Stimulated activated CD8-positive, alpha-beta memory T cell treated with anti-CD3 and anti-CD28 coated beads, Interleukin-2, amount 100 ng/mL, for 48 hours (primary cell): ENCODE measurements at places on chromosomes 2 and 18.
A peak's percentile ranks its signal among the peaks of the same experiment; 100 is the strongest.

- DNase-seq: no peak
Measured at GRCh38 chr2:30159766-30160165, 13.0 kb downstream of the YPEL5 start.

- DNase-seq: no peak
Measured at GRCh38 chr2:102788885-102789260, 27.0 kb downstream of the TMEM182 start.

GRCh38 chr18:54444319-54444914 lies 86.7 kb downstream of the C18orf54 start:
- peak; percentile 20 for DNase-seq

- no peak for DNase-seq
Measured at GRCh38 chr2:15939556-15939853, 845 bp upstream of the MYCN start.

GRCh38 chr18:45320724-45321123 lies 294.6 kb upstream of the SLC14A2 start:
- DNase-seq: no peak

GRCh38 chr2:3445891-3446290 lies 66.4 kb downstream of the TRAPPC12 start:
- DNase-seq: no peak

DNA sequence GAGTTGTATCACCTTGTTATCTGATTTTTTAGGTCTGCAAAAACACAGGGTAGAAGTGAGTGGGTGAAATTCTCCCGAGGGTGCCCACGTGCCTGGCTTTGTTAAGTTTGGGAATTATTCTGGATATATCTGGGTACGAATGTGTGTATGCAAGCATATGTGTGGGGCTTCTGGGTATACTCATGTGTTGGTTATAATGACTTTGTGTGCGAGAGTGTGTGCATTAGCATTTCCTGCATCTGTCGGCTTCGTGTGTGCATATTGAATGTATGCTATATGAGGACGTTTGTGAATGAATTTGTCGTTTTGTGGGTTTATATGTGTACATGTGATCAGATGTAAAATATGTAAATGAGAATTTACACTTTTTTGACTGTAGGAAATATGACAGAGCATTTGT lies 13.8 kb upstream of the DNAJC27 start:
- DNase-seq: no peak

DNA sequence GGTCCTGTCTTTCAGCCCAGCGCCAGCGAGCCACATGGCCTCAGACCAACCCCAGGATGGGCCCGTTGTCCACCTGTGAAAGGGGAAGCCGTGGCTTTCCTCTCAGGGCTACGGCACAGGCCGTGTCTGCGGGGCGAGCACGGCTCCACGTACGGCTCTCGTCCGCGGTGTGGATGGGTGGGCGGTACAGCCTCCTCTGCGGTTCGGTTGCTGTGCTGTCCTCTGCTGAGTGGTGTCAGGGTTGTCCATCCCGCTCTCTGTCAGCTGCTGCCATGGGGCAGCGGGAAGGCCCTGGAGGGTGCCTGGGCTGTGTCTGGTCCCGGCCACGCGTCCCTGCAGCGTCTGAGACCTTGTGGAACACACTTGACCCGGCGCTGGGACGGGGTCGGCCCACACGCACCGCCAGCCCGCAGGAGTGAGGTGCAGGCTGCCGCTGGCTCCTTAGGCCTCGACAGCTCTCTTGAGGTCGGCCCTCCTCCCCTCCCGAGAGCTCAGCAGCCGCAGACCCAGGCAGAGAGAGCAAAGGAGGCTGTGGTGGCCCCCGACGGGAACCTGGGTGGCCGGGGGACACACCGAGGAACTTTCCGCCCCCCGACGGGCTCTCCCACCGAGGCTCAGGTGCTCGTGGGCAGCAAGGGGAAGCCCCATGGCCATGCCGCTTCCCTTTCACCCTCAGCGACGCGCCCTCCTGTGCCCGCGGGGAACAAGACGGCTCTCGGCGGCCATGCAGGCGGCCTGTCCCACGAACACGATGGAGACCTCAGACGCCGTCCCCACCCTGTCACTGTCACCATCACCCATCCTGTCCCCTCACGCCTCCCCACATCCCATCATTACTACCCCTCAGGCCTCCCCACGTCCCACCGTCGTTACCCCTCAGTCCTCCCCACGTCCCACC lies 128.7 kb downstream of the NFATC1 start:
- DNase-seq: peak; percentile 65

DNA sequence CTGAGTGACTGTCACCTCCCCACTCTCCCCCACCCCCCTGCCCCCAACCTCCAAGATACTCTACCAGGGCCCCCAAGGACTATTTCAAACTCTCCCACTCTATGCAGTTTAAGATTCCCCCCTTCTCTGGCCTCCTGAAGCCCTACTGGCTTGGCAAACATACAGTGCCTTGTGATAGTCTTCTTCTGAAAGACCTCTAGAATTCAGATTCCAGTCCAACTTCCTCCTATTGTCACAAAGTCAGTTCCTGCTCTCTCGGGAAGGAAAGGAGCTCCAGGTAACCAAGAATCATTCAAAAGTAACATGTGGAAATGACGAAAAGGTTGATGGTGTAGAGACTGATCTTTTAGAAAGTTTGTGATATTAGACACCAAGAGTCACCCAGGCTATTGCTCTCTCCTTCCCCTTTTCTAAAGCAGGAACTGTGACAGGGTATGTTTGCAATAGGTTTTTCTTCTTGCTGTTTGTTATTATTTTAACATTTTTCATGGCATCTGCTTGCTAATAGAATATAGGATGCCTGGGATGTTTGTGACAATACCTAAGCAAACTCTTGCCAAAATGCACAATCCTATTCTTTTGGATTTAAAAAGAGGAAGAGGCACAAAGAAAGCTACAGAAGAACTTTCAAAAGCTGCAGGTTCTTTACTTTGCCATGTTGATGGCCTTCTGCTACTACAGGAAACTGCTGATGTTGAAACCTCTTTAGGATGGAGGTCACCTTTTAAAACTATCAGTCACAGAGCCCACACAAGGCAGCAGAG lies 93.5 kb upstream of the MGAT4A start:
- DNase-seq: no peak

- no peak for DNase-seq
Measured at GRCh38 chr2:224922142-224922727, 120.0 kb downstream of the DOCK10 start.

GRCh38 chr2:202099515-202099914 lies 26.5 kb downstream of the KIAA2012 start:
- no peak for DNase-seq

- DNase-seq: no peak
Measured at GRCh38 chr2:25219621-25220020, 51.2 kb upstream of the POMC start.

DNA sequence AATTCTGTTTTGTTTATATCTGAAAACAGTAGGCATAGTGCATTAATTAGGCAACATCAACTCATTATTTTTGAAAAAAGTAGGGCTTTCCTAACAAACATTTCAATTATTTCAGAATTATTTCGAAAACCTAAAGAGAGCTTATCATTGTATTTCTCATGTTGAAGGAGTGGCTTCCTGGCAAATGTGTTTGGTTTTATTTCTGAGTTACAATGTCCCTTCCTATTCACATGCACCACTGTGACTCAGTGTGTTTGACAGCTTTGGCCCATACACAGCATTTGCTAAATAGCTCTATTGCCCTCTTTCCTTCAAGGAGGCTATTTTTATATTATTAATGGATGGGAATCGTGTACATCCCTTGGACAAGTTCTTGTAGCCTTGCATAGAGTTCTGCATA lies 205.9 kb downstream of the PTGR3 start:
- DNase-seq: no peak

GRCh38 chr18:64115881-64116280 lies 33.0 kb downstream of the LINC00305 start:
- no peak for DNase-seq

DNA sequence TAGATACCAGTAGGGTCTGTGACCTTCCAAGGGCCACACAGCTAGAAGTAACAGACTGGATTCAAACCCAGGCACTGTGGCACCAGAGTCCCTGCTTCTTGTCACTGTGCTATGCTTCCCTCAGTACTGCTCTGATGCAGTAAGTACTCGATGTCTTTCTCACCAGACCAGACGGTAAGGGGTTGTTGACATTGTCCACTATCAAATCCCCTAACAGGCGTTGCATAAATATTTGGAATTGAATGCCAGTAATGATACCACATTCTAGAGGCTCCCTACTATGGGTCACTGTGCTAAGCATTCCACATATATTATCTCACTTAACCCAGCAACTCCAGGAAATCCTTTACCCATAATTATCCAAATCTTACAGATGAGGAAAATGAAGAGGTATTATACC lies 223.1 kb downstream of the C1D start:
- DNase-seq: no peak

DNA sequence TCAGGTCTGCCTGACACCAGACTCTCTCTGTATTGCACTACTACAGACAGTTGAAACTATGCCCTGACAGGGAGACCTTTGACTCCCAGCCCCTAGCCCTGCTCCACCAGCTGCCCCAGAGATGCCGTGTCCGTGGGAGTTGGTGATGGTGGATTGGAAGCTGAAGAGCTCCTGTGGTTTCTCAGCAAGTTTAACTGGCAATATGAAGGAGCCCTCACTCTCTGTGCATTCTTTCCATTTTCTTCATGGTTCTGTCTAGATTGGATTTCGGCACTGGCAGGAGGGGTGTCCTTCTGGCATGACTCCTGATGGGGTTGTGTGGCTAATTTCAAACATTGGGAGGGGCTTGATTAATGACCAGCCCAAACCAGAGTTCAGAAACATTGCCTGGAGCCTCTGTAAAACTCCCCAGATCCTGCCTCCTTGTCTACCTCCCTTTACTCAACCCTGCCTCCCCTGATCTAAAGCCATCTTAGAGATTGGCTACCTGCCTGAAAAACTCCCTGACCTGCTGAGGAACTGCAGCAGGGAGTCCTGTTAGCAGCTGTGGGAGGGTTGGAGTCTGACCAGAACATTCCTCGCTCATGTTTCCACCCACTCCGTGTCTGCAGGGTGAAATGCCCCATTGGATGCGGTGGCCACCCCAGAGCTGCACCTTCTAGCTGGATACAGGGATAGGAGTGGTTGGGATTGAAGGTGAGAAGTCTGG lies 206.9 kb upstream of the SPRED2 start:
- DNase-seq: no peak

GRCh38 chr2:208415255-208415654 lies 8.7 kb downstream of the PTH2R start:
- DNase-seq: no peak

- DNase-seq: no peak
Measured at GRCh38 chr2:225526760-225527390, 127.4 kb downstream of the NYAP2 start.

DNA sequence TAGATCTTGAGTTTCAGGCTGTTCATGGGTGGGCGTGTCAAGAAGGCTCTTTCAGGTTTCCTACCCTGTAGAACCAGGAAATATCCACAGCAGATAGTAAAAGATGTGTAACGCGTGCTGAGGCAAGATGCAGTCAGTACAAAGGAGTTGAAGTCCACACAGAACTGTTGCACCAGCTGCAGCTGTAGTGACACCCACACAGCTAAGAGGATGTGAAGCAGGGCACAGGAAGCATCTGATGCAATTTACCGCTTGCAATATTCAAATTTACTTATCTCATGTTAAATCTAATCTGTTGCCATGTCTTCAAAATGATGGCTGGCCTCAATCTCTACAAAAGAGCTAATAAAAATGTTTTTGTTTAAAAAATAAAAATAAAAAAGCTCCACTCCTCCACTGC lies 132.8 kb downstream of the ARHGAP15 start:
- DNase-seq: peak; percentile 22

- no peak for DNase-seq
Measured at GRCh38 chr2:196980473-196980872, 54.0 kb upstream of the PGAP1 start.

- no peak for DNase-seq
Measured at GRCh38 chr2:53021828-53022227, 745.8 kb upstream of the CHAC2 start.

- DNase-seq: no peak
Measured at GRCh38 chr18:74497324-74497676, 1.1 kb downstream of the CNDP2 start.

GRCh38 chr2:174778085-174778981 lies 14.1 kb upstream of the CHRNA1 start:
- DNase-seq: peak; percentile 51

DNA sequence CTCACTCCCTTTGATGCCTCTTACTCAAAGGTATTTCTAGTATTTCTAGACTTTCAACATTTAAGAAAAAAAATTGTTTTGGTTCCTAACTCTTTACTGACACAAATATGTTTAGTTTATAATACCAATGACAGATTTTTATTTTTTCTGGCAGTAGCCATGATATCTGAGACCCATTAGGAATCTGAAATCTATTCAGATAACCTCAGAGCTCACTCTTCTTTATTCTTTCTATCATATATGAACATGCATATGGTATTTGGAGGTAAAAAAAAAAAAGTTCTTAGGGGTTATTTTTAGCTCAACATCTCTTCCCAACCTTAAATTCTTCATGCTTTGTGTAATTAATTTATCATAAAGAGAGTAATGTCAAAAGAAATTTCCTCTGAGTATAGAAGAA lies 465.5 kb downstream of the CDH2 start:
- no peak for DNase-seq

DNA sequence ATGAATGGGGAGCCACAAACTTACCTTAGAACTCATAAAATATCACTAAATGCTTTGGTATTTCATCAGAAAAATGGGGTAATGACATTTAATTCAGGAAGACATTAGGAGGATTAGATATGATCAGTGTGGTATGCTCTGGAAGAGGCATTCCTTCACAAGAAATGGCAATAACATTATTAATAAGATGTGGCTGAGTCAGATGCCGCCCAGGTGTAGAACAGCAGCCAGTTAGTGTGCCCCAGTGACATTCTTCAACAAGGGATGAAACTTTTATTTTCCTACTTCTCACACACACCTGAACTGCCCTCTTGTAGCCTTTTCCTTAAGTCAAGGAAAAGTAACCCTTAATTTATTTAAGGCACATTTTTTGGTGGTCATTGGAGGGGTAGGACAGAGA lies 69.2 kb upstream of the DYNAP start:
- no peak for DNase-seq

DNA sequence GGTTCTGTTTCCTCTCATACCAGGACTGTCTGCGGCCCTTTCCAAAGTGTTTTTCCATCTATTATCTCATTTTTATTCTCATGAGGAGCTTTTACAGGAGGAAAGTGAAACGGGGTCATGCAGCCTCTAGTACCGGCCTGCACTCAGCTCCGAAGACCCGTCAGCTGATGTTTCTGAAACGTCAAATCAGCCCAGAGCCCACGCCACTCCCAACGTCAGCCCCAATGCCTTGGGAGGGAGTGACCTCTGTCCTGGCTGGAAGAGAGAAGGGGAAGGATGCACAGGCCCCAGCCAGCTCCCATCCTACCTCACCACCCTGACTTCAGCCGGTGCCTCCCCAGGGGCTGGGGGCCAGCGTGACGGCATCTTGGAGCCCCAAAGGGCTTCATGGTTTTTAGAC lies 58.5 kb downstream of the ADCY3 start:
- no peak for DNase-seq

GRCh38 chr2:219000569-219000960 lies 7.3 kb upstream of the CRYBA2 start:
- no peak for DNase-seq

- no peak for DNase-seq
Measured at GRCh38 chr2:163934131-163934530, 198.3 kb upstream of the FIGN start.

GRCh38 chr2:63755216-63755615 lies 86.5 kb upstream of the UGP2 start:
- no peak for DNase-seq

GRCh38 chr2:7609556-7609955 lies 692.3 kb downstream of the RNF144A start:
- DNase-seq: no peak
